ENCODE measurements at places on chromosomes 4 and X.

DNA sequence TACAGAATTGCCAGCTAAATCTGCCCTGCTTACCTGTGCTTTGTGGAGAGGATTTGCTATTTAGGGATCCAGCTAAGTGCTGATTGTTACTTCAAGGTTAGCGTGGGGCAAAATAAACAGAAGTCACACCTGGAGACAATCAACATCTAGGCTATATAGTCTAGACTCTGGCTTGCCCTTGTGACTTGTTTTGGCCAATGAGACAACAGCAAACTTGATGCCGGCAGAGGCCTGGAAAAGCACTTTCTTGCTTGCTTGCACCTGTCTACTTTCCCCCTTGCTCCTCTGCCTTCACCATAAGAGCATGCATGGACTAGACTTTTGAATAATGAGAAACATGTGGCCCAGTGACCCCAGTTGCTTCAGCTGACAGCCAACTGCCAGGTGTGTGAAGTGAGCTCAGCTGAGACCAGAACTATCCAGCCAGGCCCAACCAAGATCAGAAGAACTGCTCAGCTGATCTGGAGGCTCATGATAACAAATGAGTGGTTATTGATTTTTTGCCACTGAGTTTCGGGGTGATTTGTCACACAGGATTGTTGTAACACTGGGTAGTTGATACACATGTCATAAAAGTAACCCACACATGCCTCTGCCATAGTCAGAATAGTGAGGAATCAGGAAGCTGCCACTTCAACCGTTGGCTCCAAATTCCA, 164.4 kb downstream of the RBMX2 start:
- no peak for DNase-seq

GRCh38 chr4:84218031-84218430, 281.1 kb downstream of the NKX6-1 start:
- no peak for DNase-seq

DNA sequence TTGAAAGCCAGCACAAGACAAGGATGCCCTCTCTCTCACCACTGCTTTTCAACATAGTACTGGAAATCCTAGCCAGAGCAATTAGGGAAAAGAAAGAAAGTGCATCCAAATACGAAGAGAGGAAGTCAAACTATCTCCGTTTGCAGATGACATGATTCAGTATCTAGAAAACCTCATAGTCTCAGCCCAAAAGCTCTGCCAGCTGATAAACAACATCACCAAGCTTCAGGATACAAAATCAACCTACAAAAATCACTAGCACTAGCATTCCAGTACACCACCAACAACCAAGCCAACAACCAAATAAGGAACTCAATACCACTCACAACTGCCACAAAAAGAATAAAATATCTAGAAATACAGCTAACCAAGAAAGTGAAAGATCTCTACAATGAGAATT, 38.6 kb downstream of the COX7B2 start:
- DNase-seq: no peak

DNA sequence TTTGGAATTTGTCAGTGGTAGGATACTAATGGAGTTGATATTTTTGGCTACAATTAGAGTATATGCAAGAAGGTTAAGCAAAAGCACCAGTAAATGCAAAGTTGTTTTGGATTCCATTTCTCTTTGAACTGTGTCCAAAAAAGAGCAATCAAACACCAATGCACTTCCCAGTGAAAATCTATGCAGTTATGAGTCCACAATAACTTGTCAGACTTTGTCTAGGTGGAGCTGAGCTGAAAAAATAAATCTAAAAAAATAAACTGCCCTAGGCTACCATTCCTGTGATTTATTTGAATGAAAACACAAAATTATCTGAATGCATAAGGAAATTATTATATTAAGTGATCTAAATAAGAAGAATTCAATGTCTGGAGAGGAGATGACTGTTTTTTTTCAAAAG, 37.0 kb upstream of the AREG start:
- DNase-seq: no peak

GRCh38 chrX:38514016-38514854, 47.1 kb upstream of the TSPAN7 start:
- no peak for DNase-seq

GRCh38 chr4:74334636-74335035, 26.4 kb downstream of the EPGN start:
- no peak for DNase-seq

DNA sequence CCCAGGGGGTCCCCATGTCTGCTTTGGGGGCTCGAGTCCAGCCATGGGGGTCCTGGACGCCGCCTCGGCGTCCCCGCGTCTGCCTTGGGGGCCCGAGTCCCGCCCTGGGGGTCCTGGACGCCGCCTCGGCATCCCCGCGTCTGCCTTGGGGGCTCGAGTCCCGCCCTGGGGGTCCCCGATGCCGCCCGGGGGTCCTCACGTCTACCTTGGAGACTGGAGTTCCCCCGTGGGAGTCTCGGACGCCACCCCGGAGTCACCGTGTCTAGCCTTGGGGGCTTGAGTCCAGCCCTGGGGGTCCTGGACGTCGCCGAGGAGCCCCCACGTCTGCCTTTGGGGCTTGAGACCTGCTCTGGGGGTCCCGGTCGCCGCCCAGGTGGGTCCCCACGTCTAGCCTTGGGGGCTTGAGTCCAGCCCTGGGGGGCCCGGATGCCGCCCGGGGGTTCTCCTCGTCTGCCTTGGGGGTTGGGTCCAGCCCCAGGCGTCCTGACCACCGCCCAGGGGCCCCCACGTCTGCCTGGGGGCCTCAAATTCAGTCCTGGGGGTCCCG, 1.1 kb upstream of the GTPBP6 start:
- DNase-seq: no peak

- no peak for DNase-seq
Measured at GRCh38 chrX:93259029-93259428, 414.3 kb downstream of the NAP1L3 start.

GRCh38 chrX:136880003-136880451, 498 bp downstream of the RBMX start:
- peak; percentile 20 for DNase-seq

DNA sequence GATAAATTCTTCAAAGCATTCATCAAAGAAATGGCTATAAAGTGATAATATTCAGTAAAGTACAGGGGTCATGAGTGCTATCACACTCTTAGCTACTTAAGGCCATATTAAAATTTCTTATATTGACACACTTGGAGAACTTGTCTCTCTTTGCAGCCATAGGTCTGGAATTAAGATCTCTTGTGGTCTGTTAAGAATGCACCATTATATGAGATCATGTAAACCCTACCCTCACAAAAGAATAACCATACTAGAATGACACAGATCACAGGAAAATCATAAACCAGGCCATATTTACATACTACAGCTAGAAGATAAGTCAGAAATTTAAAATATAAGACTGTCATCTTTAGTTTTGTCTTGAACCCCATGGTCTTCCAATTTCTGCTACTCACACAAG, 434.3 kb downstream of the PDGFC start:
- no peak for DNase-seq

DNA sequence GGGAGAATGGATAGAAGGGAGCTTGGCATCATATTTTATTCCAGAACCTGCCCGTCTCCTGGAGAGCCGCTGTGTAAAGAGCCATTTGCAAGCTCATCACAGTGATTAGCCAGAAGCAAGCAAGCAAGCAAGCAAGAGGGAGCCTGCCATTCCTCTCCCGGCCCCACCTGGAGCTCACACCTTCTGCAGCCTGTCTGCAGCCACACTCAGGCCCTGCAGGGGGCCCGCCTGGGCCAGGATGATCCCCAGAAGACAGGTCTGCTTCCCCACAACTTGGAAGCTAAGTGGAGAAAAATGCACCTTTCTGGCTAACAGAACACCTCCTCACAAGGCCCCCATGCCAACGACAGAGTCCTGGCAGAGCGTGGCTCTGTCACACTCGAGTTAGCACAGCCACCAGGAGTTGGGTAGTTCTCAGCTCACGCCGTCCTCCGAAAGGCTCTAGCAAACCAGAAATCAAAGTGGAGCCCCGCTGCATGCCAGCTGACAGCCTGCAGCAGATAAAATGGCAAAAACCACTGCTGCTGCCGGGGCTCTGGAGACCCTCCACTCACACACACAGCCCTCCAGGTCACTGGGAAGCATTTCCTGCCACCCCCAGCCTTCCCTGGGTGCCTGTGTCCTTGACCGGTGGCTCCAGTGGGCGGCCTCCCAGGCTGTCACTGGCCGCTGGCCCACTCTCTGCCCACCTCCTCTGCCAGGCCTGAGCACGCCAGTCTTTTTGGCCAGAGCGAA, 54.9 kb downstream of the DCTD start:
- DNase-seq: no peak

GRCh38 chr4:139676913-139677585, 11.4 kb downstream of the MGST2 start:
- DNase-seq: no peak

DNA sequence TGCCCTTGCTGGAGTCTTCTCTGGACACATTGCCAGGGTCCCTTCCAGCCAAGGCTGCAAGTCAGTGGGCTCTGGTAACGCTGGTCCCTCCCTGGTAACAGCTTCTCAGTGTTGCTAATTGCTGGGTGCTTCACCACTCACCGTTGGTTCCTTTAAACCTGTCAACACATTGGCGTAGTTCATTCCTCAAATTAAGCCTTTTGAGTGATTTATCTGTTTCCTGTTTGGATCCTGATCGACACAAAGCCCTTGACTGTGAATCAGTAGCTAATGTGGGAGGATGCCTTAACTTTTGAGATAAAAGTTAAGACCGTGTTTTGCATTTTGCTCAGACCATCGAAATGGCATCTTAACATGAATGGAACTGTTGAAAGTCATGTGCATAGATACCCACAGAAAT, 125.9 kb downstream of the AMELX start:
- no peak for DNase-seq

- DNase-seq: no peak
Measured at GRCh38 chr4:1249731-1250526, 999 bp upstream of the CTBP1 start.

DNA sequence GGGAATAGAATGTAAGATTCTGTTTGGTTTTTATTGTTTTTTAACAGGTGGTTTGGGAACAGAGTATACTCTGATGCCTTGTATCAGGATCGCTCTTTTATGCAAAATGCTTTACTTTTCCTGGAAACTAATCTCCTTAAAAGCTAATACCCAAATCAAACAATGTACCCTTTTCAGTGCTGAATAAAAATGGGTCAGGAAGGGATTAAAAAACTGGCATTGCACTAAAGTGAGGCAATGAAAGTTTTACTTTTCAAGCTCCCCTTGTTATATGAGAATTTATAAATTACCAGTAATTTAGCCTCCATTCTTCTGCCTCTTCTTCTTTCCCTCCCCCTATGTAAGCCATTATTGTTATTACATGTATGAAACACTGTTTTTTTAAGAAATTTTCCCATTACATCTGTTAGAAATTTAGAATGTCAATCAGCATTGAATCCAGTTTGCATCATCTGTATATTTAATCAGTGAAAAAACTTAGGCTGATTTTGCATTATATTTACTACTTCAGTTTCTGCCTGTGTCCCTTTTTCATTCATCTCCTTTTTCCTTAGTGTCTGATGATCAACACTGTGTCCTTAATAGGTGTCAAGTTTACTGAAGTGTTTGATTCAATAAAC, 89.7 kb upstream of the NPNT start:
- no peak for DNase-seq

DNA sequence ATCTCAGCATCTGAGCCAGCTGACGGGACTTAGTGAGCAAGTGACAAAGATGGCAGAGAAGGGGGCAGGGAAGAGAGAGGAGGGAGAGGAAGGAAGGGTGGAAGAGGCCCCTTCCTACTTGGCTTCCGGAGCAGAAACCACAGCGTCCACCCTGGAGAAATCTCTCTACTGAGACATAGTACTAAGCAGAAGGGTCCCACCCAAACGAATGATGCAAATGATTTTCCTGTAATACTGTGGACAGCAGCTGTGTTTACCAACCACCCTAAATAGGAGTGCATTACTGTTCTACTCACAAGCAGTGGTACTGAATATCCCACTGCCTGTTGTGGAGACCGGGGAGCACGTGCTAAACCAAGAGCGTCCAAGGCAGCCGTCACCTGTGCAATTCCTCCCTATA, 29.4 kb downstream of the DTHD1 start:
- DNase-seq: no peak

- DNase-seq: no peak
Measured at GRCh38 chr4:815464-816146, 10.3 kb downstream of the CPLX1 start.

DNA sequence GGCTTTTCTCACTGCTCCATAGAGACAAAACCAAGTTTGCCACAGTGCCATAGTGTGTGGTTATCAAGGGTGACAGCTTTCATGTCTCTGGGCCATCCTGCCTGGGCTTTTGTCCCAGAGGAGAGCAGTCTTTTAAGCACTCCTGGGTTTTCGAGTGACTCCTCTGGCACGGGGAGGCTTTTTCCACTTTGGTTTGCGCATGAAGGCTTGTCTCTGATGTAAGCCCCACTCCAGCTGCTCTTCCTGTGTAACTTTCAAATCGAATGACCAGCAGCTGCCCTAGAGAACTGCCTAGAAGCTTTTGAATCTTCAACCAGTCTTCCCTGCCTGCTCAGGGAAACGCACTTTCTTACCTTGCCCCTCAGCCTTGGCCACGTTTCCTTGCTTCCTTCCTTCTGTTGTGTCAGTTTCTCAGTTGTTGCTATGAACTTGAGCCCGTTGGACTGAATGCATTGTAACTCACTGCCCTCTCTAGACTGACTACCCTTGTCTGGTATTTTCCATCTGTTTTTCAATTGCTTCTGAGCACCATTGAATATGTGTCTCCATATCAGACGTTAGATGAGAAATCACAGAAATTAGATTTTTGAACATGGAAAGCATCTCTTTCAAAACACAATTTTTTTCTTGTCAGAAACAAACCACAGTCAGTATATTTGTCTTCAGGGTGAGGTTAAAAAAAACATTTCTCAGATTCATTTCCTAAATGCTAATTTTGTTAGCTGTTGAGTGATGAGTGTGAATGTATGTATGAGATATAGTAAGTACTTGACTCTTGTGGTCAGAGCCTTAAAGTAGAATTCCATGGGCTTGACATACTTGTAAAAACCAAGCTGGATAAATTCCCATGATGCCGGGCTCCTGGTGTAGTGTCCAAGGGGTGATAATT, 45.3 kb downstream of the SLC9A6 start:
- peak; percentile 0 for DNase-seq

GRCh38 chrX:70354716-70355115, 64.8 kb downstream of the KIF4A start:
- DNase-seq: no peak

DNA sequence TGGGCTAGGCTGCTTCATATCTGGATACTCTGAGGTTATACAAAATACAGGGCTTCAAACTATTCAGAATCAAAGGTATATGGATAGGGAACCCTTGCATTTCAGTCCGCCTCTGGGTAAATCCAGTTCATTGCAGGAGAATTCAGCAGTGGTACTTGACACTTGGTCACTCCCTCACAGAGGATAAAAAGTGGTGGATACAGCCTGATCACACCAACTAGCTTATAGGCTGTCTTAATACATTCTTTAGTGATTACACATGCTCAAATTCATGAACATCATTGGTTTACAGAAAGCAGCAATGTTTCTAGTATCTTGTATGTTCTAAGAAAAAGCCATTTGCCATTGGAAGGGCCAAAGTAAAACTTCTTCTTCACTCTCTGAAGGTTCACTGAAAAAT, 104.8 kb upstream of the PDE5A start:
- no peak for DNase-seq

DNA sequence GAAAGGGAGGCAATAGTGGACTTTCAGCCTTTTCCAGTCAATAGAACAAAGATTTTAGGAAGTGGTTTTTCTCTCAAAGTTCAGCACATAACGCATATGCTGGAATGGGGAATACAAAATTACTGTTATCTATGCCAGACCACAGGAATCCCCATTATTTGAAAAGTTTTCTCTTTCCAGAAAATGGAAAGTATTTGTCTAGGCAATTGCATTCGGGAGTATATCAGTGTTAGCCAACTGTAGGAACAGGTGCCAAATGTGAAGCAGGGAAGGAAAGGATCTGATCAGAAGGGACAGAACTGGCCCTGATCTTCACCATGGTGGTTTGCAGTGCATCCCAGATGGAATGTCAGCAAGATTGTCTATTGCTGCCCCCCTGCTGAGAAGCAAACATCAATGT, 213.6 kb downstream of the CPE start:
- DNase-seq: no peak

Measured in nucleus accumbens (tissue), 56 donors.